HEK293T (cell line): ENCODE measurements at places on chromosomes 12 and 14.

DNA sequence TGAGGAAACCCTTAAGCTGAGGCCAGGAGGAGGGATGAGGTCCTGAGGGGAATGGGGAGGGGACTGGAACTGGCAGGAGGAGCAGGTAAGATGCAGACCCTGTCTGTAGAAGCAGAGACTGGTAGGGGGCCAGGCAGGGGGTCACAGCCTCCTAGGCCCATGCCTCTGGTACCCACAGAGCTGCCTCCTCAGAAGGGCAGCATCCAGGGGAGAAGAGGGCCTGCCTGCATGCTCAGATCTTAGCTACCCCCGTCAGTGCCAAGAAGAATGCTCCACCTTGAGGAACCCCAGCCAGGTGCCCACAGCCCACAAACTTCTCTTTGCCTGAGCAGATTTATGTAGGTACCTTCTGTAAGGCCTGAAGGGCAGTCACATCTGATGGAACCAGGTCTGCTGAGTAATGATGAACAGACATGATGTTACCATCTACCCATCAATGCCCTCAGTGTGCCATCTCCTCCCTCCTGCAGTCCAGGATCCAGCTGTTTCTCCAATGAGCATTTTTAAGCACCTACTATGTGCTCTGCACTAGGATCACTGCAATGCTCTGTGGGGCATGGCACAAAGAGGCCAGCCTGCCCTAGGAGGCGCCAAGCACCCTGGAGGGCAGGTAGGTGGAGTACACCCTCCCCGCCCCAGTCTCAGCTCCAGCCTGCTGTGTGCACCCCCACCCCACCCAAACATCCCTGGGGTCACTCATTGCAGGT lies 24.8 kb upstream of the ZFP36L1 start:
- DNase-seq, result no peak

DNA sequence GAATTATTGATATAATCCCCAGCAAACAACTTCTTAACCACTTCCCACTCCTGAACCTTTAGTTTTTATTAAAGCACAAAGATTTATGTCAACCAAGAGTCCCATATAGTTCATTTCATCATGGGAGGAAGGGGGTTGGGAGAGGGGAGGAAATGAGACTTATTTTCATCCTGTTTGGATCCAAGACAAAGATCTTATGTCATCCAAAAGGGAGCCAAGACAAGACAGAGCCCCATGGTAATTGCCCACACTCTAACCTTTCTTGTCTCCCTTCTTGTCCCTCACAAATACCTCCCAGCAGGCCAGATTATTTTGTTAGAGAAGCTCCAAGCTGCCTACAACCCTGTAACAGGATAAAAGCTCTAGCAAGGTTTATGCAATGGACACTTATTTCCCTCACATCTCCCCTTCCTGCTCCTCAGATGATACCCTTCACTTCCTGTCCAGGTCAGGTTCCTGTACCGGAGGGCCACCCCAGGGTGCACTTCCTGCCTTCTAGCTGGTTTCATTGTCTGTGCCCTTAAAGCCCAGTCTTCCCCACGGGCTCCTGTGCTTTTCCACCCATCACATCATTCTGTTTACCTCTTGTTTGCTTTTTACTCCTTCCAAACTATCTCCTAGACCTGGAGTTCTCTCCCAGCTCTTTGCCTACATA lies 123.7 kb upstream of the MDM1 start:
- DNase-seq, result no peak

GRCh38 chr12:54475537-54475936 lies 2.1 kb upstream of the GTSF1 start:
- no peak for DNase-seq

DNA sequence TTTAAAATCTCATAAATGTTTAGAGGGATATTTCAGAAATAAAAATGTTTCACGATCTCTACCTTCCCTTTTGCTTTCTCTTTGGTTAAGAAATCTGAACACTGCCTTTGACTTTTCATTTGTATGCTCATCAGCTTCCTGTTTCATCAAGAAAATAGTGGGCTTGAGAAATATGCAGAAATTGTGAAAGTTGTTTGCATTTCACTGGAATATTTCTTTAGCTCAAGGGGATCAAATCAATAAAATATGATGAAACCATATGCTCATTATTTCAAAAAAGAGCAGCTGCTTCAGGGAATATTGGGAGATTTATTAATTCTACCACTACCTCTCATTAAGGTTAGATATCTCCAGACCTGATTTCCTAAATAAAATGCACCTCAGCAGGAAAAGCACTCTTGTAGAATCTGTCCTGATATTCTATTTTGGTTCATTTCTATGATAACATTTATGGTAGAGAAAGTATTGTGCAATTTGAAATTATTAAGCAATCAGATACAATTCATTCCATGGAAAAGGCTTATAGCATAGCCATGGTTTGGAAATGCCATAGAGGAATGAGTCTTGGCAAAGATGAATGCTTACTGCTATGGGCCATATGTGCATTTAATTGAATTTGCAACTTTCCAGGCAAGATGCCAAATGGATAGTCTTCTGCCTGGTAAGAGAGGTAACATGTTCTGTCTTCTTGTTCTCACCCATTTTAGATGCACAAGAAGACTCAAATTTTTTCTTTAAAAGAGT lies 212.6 kb upstream of the SLC16A7 start:
- no peak for DNase-seq

GRCh38 chr12:52277486-52278245 lies 3.2 kb downstream of the KRT86 start:
- no peak for DNase-seq

- peak; percentile 49 for DNase-seq
Observed at GRCh38 chr14:66359500-66359899, 126.7 kb upstream of the CCDC196 start.

DNA sequence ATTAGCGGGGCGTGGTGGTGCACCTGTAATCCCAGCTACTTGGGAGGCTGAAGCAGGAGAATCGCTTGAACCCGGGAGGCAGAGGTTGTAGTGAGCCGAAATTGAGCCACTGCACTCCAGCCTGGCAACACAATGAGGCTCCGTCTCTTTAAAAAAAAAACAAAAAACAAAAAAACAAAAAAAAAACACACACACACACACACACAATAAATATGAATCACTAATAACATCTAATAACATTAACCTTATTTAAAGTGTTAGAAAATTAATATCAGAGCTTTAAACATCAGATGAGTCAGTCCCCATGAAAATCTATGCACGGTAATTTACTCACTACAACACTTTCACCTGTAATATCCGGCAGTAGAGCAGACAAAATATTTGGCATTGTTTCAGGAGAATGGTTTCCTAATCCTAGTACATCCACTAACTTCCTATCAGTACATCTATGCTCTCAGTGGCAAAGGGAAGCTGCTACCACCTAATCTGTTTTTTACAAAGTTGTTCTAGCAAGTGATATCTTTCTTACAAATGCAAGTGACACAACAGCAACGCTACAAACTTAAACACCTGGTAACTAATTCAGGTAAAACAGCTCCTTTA lies 36.2 kb downstream of the MED13L start:
- DNase-seq, result no peak

- peak; percentile 12 for DNase-seq
Observed at GRCh38 chr12:81610955-81611889, 147.9 kb downstream of the PPFIA2 start.

- DNase-seq, result no peak
Observed at GRCh38 chr12:120656008-120656407, 15.6 kb downstream of the CABP1 start.

- DNase-seq, result no peak
Observed at GRCh38 chr14:76868454-76869170, 42.4 kb downstream of the LRRC74A start.

DNA sequence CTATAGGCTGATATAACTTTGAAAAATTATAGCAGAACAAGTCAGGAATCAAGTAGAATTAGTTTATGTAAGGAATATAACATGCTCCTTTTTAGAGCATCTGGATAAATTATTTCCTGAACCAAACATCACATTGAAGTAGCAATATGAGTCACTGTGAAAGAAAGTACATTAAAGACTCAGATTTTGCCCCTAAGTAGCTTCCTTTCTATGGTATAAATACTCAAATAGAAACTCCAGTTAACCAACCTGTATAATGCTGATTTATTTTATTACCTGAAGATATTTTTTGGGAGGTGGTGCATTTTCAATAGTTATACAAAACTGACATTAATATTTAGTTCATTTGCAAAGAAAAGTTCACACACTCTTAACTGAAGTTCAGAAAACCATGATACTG lies 312.1 kb downstream of the ITPR2 start:
- DNase-seq, result no peak

GRCh38 chr14:99728231-99728920 lies 44.3 kb downstream of the CYP46A1 start:
- DNase-seq, result no peak

DNA sequence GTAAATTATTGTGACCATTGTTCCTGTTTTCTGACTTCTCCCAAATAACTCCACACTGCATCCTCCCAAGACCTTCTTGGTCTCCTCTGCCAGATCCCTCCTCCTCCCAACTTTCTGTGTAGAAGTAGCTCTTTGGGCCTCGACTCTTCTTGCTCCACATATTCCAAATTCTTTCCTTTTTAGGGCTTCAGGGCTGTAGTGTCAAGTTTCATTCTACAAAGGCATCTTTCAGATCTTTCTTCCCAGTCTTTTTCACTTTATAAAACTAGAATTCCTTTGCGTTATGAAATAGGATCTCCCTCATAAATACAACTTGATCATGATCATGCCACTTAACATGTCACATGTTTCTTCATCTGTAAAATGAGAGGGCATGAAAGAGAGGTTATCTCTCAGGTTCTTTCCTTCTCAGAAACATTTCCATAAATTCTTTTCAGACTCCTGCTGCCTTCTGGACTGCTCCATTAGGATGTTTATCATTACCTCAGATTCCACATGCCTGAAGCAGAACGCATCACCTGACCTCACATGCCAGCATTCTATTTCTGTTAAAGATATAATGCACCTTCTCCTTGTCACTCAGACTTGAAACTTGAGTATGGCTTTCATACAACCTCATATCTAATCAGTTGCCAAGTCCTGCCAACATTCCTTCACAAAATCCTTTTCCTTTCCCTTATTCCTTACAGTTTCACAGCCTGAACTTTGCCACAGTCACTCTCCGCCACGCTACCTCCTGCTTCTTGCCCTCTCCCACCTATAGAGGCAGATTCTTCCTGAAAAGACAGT lies 8.5 kb downstream of the SLC38A1 start:
- no peak for DNase-seq

DNA sequence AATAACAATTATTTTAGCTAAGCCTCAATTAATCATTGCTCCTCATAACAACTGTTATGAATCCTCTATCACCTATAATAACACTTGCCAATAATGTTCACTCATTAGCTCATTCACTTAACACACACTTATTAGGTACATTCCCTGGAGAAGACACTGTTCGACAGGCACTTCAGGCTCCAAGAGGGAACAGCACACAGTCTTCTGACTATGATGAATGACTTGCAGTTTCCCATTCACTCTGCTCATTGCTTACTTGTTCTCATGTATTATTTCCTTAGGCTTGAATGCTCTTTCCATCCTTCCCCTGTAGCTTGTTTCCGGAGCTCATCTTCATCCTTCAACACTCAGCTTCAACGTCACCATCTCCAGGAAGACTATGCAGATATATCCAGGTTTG lies 437.3 kb downstream of the TMEM132D start:
- no peak for DNase-seq

DNA sequence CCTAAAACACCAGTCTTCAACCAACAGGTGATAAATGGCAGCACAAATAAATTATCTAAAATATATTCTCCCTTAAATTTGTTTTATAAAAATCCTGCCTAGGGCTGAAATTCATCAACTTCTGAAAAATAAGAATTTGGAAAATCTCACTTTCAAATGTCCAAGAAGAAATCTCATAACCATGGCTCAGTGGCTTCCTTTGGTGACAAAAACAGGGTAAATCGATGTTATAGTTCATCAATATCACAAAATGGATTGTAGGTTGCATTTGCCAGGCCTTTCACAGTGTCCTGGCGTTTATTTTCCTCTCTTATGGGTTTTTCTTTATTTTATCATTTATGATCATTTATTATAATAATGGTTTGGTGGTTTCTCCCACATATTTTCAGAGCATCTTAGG lies 103.0 kb downstream of the PTGER2 start:
- no peak for DNase-seq

- no peak for DNase-seq
Observed at GRCh38 chr12:50215033-50215432, 47.9 kb upstream of the CERS5 start.

- no peak for DNase-seq
Observed at GRCh38 chr14:101090976-101091375, 187.5 kb upstream of the RTL1 start.

GRCh38 chr12:69329669-69330428 lies 18.3 kb upstream of the LYZ start:
- no peak for DNase-seq

- DNase-seq, result no peak
Observed at GRCh38 chr14:102236026-102236425, 68.9 kb downstream of the MOK start.
